ENCODE measurements at places on chromosomes 3 and 15.

DNA sequence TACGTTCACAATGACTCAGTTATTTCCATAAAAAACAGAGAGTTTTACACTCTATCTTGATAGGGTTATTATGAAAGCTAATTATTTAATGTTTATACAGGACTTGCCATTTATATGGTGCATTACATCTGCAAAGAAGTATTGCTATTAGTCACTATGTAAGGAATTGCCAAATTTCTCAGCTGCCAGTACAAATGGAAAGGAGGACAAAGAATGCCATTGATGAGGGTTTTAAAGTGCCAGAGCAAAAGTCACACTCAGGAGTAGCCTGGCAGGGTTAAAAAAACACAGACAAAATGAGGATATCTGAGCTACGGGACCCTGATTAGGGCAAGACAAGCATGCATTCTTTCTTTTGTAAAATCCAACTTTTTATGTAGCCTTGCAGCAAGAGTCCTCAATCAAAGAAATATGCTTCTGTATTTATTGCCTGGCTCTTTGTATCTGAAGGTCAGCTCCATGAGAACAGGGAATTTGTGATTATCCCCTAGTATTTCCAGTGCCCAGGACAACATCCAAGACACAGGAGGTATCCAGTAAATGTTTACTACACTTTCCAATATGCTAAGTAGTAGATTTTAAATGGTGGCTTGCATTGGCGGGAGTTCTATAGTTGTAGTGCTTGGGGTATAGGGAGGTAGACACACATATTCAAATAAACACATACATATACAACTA is 1013.6 kb downstream of the ROBO1 start:
- DNase-seq, result no peak

DNA sequence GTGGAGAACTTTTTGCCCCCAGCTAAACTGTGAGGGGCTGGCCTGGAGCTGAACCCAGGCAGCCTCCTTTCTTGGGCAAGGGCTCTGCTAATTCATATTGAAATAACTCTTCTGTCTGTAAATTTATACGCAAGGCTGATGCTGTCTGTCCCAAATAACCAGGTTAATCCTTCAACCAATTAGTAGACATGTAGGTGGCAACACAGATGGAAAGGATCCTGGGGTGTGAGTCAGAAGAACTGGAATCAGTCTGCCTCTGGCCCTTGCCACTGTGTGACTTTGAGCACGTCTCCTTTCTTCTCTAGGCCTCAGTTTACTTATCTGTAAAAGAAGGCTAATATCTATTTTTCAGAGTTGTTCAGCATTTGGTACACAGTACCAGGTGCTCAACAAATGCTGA is 48.3 kb upstream of the IREB2 start:
- DNase-seq, result no peak

DNA sequence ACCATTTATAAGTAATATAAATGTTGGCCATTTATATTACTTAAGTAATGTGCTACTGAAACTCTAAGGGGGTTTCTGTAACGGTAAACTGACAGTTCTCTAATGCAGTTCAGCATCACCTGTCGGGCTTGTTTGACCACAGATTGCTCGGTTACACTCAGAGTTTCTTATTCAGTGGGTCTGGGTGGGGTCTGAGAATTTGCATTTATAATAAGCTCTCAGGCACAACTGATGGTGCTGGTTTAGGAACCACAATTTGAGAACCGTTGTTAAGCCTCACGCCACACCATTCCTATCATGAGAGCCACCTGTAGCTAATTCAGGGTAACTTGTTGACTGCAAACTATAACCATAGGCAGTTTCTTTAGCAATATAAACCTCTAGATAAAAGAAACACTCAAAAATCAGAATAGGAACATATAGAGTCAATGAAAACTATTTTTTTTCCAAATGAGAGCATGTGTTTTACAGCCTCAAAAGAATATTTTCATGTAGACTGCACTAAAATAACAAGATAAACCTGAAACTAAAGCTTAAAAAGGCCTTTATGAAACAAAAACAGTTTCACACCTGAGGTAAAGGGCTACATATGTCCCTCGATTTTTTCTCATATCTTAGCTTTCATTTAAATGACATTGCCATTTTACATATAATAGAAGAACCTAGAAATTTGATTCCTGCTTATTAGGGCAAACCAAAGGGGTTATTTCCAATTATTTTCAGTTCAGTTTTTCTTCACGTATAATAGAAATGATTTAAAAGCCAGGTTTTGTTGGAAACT is 604.8 kb downstream of the UNC13C start:
- DNase-seq, result no peak

- DNase-seq, result no peak
Observed at GRCh38 chr15:39479911-39480310, 101.0 kb upstream of the THBS1 start.

GRCh38 chr3:16146015-16146730 is 28.3 kb upstream of the GALNT15 start:
- DNase-seq, result no peak

GRCh38 chr3:38730281-38730680 is 80.8 kb upstream of the SCN5A start:
- DNase-seq, result no peak

- DNase-seq, result no peak
Observed at GRCh38 chr3:171353423-171353822, 106.8 kb downstream of the TNIK start.

DNA sequence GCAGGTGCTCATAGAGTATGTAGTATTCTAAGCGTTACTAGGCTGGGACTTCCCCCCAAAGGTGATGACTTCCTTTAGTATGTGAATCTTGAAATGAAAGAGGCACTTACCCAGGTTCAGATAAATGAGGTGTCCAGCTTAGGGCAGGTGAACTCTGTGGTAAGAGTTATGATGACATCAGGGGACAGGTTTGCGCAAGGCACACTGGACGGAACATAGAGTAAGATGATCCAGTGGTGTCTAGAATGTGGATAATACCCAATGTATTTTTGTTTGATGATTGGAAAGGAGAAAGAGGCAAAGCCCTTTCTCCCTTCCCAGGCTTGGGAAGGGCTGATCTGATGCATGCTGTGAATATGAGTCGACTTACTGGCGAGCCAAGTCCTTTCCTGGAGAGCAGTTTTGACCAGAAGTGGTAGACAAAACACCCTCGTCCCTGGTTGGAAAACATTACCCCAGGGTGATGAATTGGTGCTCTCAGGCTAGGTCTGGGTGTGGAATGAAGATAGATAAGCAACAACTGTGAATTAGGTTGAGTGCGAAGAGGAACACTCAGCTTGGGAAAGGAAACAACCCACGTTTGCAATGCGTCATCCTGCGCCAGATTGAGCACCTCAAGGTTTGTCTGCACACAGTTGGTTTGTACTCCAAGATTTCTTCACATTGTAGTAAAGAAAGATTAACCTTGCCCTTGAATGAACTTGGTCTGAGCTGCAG is 124.2 kb downstream of the GHSR start:
- DNase-seq, result no peak

DNA sequence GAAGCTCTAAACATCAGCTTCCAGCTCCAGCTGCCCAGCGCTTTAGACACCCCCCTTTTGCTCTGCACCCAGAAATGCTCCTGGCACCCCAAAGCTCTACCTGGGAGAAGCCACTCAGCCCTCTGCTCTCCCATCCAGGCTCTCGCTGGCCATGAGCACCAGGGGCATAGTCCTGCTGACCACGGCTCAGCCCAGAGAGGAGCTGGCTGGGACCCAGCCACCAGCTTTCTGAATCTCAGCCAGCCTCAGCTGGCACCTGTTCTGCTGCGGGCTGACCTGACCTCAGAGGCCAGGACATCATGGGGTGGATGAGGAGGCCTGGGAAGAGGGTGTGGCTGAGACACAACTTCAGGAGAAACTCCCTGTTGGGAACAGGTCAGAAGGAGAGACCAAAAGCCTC is 8.6 kb downstream of the NTRK3 start:
- DNase-seq, result no peak

DNA sequence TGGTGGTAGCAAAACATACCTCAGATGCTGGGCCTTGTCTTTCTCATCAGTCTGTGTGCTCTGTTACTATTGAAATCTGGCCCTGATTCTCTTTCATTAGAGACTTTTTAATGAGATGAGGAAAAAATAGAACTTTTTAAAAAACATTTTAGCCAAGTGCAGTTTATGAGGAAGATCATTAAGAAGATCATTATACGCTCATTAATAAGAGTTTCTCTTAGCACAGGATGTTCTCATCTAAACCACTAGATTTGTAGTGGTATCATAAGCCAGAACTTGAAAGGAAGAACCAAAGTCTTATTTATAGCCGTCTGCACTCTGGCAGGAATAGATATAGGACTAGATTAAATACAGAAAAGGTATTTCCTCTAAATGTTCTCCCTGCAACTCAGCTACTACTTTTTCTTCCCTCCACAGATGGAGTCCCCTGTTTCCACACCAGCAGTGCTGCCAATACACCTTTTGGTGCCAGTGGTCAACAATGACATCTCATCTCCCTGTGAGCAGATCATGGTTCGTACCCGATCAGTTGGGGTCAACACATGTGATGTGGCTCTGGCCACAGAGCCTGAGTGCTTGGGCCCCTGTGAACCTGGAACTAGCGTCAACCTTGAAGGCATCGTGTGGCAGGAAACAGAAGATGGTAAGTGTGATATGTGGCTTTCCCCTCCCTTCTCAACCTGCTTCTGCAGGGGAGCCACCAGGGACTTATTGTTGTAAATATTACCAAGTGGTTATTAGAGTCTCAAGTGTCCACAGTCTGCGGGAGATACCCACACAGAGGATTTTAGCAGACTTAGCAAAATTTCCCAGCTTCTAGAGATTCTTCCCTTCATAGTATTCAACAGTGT is 152.8 kb downstream of the RBPMS2 start:
- DNase-seq, result no peak

- no peak for DNase-seq
Observed at GRCh38 chr3:137647179-137647578, 116.9 kb upstream of the SOX14 start.

Data from stimulated activated CD8-positive, alpha-beta memory T cell treated with anti-CD3 and anti-CD28 coated beads, Interleukin-4, amount 100 ng/mL, for 1 hour (primary cell).